ENCODE measurements at places on chromosomes 11 and 22. TPM values are rescaled to one million over a fixed set of nuclear protein-coding genes. Genes with fewer than 3 reads are reported as not detected.

Gene CNIH2
- 3.6 TPM for total RNA-seq

Gene DUSP18
- 2.3 TPM for total RNA-seq

Gene YPEL4
- 0.26 TPM for total RNA-seq

Gene MB
- 1.3 TPM for total RNA-seq

DNA sequence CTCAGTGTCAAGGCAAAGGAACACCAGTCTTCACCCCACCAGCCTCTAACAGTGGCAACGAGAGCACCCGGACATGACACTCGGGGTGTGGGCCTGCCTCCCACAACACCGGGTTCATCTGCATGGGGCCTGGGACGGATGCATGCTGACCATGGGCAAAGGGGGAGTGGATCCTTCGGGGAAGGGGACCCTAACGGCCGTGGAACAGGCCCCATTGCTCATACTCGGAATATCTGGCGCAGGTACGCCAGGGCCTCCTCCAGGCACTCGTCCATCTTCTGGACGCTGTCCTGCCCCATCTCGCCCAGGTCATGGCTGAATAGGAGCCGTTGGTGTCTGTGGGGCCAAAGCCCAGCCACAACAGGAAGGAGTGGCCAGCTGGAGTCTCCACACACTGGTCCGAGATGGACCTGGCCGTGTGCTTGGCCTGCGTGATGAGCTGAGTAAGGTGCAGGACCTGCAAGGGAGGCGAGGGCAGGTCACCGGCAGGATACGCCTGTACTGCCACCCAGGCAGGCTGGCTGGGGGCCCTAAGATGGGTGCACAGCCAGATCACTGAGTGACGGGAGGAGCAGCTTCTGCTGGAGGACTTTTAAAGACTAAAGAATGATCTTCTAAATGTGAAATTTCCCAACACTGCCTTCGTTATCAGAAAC, 96.8 kb downstream of the MED15 start:
- no peak overlapping the region for H3K27ac ChIP-seq
- H3K27me3 ChIP-seq: no peaks in the 10 kb centered on the region
- H3K36me3 ChIP-seq: no peaks in the 10 kb centered on the region
- H3K4me1 ChIP-seq: peaks cover 11% of the 10 kb centered on the region
- no peak for DNase-seq

DNA sequence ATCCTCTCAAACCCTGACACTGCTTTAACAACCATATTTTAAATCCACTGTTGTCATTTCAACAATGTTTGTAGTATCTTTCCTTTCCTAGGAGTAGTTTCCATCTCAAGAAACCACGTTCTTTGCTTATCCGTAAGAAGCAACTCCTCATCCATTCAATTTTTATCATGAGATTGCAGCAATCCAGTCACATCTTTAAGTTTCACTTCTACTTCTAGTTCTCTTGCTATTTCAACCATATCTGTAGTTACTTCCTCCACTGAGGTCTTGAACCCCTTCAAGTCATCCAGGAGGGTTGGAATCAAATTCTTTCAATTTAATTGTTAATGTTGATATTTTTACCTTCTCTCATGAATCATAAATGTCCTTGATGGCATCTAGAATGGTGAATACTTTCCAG, 22.4 kb downstream of the CCDC82 start:
- no peaks in the 10 kb centered on the region for H3K27me3 ChIP-seq
- H3K4me3 ChIP-seq: no peak overlapping the region
- no peak overlapping the region for H3K27ac ChIP-seq
